Hypothalamus (tissue), 51 donors: ENCODE measurements at places on chromosomes 7 and 10.
A peak's percentile ranks its signal among the peaks of the same experiment; 100 is the strongest.

DNA sequence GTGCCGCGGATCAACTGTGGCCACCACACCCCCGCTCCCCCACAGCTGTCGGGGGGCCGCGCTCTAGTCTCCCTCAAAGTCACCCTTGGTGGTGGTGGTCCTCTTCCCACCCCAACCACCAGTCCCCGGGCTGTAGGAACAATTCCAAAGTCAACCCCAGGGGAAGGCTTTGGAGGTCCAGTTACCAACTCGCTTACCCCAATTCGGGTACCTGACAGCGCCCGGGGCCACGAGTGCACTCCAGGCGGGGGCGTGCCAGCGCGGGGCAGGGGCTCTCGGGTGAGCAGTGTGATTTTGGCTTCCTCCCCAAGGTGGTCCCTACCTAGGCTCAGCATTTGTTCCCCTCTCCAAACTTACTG lies 584 bp upstream of the ZMIZ1 start:
- no peak for DNase-seq

GRCh38 chr10:113273181-113274163 lies 279.4 kb upstream of the HABP2 start:
- peak; percentile 44 for DNase-seq

DNA sequence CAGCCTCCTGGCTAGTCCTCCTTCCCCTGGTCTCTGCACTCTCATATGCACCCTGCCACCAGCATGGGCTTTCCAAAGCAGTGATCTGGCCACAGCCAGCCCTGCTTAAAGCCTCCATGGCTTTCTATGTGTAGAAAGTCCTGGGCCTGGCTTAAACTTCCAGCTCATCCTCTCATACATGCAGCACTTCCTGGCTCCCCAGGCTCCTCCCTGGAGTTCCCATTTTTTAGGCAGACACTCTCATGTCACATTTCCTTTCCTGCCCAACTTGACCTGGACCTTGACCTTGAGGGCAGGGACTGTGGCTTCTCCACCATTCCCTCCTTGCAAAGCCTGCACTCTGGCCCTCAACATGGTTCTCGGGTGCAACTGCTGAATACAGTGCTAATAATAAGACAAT lies 79.5 kb downstream of the CHST15 start:
- DNase-seq, result no peak

DNA sequence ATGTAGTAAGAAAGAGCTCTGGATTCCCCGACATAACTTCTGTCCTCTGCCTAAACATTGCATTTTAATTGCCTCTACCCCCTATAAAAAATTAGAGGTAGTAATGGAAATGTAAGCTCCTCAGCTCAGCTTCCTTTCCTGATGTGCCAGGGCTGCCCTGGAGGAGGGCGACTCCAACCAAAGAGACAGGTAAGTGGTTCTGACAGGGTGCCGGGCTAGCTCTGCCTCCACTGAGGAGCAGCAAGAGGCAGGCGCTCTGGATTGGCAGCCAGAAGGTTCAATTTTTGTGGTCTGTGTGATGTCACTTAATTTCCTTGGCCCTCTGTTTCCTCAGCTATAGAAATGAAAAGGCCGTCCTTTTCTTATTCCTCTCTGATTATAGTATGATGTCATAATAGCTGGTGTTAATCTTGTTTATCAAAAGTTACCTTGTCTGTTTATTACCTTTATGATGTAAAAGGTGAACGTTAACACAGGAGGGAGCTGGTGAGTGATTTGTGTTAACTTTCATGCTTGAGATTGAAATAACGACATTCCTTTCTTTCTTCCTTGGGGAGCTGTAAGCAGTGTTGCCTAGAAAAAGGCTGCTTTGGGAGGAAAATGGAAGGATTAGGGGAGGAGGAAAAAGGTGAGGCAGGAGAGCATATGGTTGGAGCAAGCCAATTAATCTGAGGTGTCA lies 51.8 kb downstream of the ANLN start:
- DNase-seq, result no peak

- DNase-seq, result no peak
These were observed 77.4 kb downstream of the CUL2 start for GRCh38 chr10:35012781-35013180.

GRCh38 chr7:45657136-45657889 lies 83.1 kb downstream of the ADCY1 start:
- DNase-seq, result no peak

DNA sequence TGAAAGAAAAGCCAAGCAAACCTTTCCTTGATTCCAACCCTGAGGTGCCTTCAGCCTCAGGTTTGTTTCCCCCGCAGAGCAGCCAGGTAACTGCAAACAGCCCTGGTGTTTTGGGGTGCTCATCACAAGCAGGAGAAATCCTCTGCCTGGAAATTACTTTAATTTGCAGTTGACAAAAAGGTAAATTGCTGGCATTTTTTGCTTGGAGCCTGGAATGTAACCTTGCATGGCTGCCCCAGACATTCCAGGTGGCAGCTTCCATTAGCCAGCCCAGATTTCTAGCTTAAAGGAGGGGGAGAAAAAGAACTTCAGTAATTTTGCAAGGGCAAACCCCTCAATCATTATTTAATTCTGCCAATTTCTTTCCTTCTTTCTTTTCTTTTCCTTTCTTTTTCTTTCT lies 194.4 kb downstream of the MYOF start:
- DNase-seq, result no peak

DNA sequence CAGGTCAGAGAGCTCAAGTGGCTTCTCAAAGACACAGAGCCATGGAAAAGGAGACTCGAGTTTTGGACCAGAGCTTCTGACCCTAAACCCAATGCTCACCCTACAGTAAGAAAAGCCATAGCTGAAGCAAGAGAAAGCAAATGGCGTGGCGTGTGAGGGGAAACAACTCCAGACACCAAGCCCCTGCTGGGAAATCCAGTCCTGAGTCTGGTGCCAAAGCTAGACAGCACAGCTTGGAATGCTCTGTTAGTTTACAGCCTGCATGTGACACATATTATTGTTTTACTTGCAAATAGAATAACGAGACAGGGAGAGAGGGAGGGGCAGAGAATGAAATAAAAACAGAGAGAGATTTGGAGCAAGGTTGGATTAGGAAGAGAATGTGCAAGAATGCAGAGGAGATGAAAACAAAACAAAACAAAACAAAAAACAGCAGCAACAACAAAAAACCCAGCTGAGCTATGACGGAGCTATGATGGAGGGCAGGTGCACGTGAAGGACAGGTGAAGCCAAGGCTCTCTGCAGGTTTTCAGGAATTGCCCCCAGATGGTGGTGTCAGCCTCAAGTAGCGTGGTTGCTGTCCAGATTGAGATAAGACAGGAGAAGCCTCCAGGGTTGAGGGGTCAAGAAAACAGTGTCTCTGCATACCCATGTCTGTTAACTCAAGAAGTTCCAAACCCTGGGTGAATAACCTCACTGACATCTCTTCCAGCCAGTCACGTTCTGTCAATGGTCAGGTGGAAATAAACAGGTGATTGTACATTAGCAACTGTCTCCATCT lies 69.7 kb upstream of the LRRC18 start:
- no peak for DNase-seq

DNA sequence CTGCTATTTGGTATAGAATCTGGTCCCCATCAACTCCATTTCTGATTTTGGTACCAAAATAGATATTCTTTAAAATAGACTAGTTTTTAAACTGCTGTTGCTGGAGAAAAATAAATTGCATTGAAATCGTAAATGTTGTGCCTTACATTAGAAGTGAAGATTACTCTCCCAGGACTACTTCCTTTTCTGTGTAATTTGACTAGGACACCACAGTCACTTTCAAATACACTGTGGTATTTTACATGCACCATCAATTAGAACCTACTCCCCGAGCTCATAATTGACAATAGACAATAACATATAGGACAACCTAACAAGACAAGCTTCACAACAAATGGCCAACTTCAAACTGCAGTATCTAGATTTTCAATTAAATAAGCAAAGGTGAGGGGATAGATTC lies 211.5 kb downstream of the DGKB start:
- no peak for DNase-seq

- no peak for DNase-seq
These were observed 1.3 kb downstream of the SPRN start for GRCh38 chr10:133422807-133423771.

DNA sequence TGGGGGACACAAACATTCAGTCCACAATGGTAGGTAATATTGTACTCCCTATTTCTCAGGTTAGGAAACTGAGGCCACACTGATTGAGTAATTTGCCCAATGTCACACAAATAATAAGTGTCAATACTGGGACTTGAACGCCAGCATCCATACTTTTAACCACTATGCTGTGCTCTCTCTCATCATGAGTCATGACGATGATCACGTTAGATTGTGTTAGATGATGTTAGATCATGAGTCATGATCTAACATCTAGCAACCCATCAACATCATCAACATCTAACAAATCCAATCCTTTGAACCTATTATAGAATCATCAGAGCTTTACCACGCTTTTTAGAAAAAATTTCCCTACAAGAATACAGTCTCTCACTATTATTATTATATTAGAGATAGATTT lies 28.1 kb upstream of the HERPUD2 start:
- no peak for DNase-seq

DNA sequence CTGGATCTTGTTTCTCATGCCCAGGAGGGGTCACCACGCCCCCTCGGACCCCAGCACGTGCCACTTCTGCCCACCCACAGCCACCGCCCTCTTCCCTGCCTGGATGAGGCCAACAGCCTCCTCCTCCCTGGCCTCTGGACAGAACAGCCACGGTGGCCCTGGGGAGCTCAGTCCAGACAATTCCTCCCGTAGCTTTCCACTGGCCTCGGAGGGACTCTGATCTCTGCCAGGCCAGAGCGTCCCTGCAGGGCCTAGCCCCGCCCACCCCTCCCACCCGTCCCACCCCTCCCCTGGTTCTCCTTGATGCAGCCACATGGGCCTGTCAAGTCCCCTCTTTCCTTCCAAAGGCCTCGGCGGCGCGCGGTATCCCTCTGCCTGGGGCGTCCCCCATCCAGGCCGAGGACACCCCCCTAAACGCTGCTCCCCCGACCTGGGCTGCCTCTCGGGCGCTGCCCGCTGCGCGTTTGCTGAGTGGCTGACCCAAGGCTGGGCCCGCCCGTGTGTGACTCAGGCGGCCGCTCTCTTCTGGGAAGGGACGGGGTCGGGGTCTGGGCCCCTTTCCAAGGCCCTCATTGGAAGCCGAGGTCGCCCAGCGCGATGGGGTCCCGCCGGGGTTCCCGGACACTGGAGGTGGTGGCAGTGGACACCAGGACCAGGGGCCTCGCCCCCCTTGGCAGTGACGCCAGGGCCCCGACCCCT lies 557 bp downstream of the TMEM120A start:
- DNase-seq, result peak; percentile 70

GRCh38 chr7:149716007-149716931 lies 57.1 kb downstream of the ZNF467 start:
- no peak for DNase-seq

DNA sequence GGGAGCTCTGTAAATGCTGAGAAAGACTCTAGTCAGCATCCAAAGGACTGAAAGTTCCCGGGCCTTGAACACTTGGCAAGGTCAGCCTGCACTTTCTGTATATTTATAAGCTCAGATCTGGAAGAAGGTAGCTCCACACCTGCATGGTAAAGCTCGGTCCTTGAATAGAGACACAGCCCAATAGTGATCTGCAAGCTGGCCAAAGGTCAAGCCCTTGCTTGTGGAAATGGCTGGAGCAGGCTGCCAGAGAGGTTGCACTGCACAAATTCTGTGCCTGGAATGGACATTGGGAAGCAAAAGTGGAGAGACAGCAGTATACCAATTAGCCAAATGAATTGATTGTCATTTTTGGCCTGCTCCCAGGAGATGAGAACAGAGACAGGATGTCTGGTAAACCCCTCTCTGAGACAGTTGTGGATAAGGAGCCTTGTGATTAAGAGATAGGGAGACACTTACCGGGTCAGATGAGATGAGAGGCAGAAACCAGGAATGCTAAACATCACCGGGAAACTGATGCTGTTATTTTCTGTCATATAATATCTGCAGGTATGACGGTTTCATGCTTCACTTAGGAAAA lies 8.0 kb upstream of the FRA10AC1 start:
- DNase-seq, result no peak

DNA sequence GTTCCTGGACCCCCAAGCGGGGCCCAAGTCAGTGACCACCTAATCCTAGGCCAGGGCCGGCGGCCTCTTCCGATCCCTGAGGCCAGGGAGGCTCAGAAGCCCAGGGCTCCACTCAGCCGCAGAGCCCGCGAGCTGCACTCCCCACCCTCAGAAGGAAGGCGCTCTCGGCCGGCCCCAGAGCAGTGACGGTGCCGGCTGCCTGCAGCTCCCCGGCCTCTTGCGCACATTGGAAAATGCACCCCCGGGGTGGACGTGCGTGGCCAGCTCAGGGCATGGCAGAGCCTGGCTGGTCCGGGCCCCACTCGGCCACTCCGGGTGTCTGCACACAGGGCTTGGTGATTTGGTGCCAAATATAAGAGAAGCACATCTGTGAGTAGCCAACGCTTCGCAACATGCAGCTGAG lies 269.1 kb downstream of the PTPRN2 start:
- DNase-seq, result no peak

GRCh38 chr7:1761774-1762173 lies 91.7 kb downstream of the ELFN1 start:
- no peak for DNase-seq

GRCh38 chr7:123972045-123972444 lies 47.0 kb downstream of the SPAM1 start:
- no peak for DNase-seq

- DNase-seq, result no peak
These were observed 15.4 kb upstream of the UCN3 start for GRCh38 chr10:5349362-5349761.

DNA sequence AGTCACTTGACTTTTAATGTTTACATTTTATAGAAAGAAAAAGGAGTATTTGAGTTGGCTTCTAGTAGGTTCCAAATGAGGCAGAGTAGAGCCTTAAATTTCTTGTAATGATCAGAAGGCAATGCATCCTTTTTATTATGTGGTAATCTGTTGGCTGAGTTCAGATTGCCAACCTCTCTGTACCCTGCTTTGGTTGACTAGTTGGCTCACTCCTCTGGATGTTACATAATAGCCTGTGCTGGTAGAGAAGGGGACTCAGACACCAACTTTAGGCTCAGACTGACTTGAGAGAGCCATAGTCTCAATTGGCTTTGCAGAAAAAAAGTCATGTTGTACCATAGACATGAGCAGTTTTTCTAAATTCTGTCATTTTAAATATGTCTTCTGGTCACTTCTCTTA lies 46.8 kb upstream of the GLCCI1 start:
- DNase-seq, result no peak

DNA sequence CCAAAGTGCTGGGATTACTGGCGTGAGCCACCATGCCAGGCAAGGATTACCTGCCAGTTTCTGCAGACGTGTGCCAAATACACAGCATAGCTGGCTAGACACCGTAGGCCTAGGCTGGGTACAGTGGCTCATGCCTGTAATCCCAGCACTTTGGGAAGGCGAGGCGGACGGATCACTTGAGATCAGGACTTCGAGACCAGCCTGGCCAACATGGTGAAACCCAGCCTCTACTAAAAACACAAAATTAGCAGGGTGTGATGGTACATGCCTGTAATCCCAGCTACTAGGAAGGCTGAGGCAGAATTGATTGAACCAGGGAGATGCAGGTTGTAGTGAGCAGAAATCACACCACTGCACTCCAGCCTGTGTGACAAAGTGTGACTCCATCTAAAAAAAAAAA lies 868 bp downstream of the RFC2 start:
- no peak for DNase-seq
